ENCODE measurements at places on chromosomes 5 and 9.

- no peak for DNase-seq
These were observed 256.2 kb upstream of the IRX4 start for GRCh38 chr5:2138896-2139295.

DNA sequence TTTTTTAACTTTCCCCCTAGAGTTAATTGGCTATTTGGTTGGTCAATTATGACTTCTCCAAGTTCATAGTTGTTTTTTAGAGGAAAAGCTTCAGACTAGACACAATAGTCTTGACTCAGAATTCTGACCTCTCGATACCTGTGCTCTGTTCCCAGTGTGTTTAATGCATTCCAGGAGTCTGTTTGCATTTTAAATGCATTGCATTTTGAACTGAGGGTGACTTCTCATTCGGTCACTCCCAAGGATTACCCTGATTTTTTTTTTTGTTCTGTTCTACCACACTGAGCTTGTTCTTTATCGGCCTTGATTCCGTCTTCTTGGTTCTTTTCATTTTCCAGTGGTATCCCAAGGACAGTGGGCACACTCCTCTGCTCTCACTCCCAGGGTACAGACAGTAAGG is 16.3 kb downstream of the ARHGEF28 start:
- DNase-seq, result no peak

GRCh38 chr5:123528878-123529277 is 16.9 kb downstream of the CSNK1G3 start:
- DNase-seq, result no peak

GRCh38 chr5:42300496-42300895 is 122.7 kb upstream of the GHR start:
- no peak for DNase-seq

GRCh38 chr9:115362101-115362500 is 244.1 kb upstream of the TNC start:
- no peak for DNase-seq

GRCh38 chr9:99023831-99024230 is 80.1 kb downstream of the COL15A1 start:
- DNase-seq, result no peak

DNA sequence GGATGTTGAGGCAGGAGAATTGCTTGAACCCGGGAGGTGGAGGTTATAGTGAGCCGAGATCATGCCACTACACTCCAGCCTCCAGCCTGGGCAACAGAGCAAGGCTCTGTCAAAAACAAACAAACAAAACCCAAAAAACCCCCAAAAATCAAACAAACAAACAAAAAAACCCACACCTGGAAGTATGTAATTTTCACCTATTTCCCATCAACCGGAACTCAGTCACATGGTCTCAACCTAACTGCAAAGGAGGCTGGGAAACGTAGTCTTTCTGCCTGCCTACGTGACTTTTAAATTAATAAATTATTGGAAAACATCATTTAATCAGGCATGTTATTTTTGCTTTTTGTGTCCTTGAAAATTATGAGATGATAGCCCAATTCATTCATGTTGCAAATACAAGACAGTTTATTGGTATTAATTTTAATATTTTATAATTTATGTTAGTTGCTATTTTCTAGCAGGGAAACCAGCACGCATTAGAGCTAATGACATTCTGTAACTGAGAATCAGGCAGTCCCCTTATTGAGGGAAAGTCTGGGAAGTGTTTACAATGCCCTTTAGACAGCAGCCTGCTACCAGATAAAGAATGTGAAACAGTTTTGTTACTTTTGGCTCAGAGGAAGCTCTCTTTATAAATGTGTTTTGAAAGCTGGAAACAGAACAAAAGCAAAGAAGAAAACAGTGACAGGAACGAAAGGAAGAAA is 110.3 kb downstream of the NXNL2 start:
- DNase-seq, result no peak

DNA sequence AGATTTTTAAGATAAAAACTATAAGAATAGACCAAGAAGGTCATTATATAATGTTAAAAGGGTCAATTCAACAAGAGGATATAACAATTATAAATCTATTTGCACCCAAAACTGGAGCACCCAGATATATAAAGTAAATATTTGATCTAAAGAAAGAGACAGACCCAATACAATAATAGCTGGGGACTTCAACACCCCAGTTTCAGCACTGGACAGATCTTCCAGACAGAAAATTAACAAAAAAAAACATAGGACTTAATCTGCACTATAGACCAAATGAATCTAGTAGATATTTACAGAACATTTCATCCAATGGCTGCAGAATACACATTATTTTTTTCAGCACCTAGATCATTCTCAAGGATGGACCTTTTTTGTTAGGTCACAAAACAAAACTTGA is 331.9 kb downstream of the SPOCK1 start:
- no peak for DNase-seq

DNA sequence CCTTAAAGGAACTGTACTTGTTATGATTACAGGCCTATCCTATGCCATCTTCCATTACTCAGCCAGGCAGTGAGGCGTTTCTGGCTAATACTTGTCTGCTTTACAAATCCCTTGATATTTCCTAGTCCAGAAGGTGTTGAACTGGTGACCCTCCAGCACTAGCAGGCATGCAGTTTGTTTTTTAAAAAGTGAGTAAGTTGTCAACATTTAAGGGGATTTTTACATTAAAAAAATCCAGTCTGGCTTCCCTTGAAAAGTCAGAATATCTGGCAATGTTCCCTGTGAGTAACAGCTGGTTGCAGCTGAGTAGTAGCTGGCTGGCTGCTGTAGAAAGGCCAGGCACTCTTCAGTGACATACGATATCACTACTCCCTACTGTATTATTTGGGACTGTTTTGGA is 21.8 kb downstream of the GRIN3A start:
- DNase-seq, result no peak

GRCh38 chr9:96045811-96046210 is 170.3 kb downstream of the ERCC6L2 start:
- no peak for DNase-seq

GRCh38 chr5:149641000-149641576 is 59.8 kb downstream of the ARHGEF37 start:
- DNase-seq, result no peak

GRCh38 chr5:167152561-167152960 is 1138.9 kb upstream of the WWC1 start:
- no peak for DNase-seq
